ENCODE measurements at places on chromosomes 7 and 10.

GRCh38 chr10:75438275-75438674 is 6.9 kb downstream of the LRMDA start:
- DNase-seq, result no peak

- DNase-seq, result peak; percentile 68
Measured at GRCh38 chr7:50393547-50394252, 56.5 kb downstream of the FIGNL1 start.

DNA sequence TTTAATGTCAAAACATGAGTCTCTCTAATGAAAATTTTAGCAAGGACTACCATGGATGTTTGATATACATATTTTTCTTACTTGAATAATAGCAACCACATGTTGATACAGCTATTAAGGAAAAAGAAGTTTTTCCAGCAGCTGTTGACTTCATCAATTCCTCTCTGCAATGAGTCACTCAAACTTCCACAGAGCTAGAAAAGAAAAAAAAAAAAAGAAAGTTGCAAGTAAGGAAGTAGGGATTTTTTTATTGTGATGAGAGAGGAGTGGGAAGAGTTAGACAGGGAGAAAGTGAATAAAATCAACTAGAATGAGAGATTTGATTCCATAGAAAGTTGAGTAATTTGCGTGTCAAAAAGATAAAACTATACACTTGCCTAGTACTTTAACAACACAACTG is 46.2 kb downstream of the CAV1 start:
- DNase-seq, result no peak

GRCh38 chr7:90617442-90617841 is 21.3 kb downstream of the CDK14 start:
- DNase-seq, result no peak

GRCh38 chr10:132270721-132271457 is 36.9 kb downstream of the STK32C start:
- DNase-seq, result no peak

DNA sequence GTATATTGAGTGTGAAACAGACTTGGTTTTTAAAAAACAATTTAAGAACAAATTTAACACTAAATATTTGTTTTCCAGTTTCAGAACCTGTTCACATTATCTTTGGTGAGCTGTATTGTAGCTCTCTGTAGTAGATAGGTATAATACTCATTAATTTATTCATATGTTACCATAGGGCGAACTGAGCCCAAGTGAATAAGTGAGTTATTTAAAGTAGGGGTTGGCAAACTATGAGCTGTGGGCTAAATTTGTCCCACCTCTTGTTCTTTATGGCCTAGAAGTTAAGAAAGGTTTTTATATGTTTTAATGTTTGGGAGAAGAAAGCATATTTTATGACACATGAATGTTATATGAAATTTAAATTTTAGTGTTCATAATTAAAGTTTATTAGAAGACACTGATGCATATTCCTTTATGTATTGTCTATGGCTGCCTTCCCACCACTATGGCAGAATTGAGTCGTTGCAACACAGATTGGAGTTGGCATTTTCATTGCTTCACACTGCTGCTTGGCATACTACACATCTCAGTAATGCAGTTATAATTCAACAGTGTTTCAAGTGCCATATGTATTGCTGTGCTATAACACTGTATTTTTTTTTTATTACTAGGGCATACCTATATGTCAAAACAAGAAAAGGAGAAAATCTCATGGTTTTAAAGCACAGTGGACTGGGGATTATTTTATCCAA is 146.5 kb downstream of the ADK start:
- no peak for DNase-seq

DNA sequence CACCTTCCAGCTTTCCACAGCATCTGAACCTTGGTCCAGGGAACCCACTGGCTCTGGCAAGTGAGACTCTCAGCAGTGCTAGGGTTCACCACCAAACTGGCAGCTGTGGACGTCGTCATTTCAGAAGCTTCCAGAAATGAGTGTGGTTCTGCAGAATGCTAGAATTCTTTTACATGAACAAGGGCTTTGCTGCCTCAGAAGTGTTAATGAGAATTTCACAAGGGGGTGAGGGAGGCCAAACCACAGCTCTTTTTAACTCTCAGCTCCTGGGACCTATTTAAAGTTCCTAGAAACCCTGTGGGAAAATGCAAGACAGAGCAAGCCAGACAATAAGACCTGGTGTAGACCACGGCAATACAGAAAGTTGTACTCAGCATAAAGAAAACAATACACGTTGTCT is 129.3 kb upstream of the BET1 start:
- DNase-seq, result no peak

GRCh38 chr10:21860718-21861117 is 142.8 kb downstream of the DNAJC1 start:
- DNase-seq, result no peak

GRCh38 chr10:2438248-2438939 is 629.0 kb upstream of the PFKP start:
- no peak for DNase-seq

DNA sequence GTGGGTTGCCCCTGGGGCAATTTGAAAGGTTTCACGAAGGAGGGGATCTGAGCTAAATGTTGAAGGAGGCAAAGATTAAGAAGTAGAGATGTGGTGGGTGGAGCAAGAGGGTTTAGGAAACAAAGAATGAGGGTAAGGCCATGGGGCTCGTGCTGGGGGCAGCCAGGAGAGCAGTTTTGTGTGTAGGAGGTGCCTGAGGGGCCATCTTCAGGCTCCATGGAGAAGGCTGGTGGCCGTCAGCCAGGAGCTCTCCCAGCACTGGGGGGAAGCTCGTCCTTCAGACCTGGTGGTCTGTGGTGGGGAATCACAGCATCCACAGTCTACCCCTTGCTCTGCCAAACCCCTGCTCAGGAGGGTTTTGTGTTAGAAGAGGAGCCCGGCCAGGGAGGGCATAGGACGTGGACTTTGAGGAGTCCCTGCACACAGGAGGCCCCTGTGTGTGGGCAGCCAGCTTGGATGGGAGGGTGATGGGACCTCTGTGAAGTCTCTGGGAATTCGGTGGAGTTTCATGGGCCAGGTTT is 11.8 kb upstream of the CXCL12 start:
- no peak for DNase-seq

DNA sequence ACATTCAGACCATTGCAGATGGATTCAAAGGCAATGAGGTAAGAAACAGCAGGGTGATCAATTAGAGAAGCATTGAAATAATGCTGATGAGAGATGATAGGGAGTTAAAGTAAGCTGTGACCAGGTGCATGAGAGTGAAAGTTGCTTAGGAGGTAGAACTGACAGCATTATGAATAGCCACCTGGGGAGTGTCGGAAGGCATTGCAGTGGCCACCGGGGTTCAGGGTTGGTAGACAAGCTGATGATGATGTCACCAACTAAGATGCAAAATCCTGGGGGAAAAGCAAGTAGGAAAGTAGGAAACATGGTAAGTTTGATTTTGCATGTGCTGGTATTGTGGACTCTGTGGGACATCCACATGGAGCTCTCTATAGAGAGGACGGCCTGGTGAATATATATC is 211.9 kb upstream of the ETV1 start:
- no peak for DNase-seq

DNA sequence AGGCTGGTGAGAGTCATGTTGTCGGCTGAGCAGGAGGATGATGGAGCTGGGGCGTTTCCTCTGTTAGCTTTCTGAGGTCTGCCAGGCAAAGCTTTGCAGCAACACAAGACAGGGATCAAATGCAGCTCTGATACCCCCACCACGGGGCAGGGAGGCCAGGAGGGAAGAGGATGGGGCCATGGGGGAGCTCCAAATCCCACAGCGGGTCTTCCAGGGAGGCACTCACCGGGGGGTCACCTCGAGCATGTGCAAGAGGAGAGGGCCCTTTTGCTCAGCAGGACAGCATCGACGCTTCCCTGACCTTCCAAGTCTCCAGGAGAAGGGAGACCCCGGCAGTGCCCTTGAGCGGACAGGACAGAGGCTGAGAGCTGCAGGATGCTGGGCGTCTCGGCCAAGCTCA is 127.5 kb downstream of the WDR37 start:
- DNase-seq, result no peak

DNA sequence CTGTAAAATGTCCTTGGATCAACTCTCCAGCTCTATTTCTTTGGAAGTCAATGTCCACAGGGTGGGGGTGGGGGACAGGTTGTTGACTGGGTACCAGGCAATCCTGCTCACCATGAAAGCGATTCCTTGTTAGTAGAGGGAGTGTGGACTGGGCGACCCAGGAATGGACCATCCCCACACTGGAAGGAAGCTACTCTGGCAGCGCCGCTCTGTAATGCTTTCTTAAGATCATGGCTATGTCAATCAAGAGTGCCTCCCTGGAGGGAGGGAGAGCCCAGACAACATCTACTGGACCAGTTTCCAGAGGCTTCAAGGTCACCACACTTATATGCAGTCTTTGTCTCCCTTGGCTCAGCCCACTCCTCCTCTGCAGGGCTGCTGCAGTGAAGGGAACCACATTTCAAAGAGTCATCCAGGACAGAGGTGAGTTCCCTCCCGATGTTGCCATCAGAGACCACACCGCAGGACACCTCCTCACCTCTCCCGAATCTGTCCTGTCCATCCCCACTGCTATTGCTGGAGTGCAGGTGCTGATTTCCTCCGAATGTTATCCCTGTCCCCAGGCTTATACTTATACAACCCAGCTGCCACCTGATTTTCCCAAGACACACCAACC is 6.9 kb downstream of the GIMAP5 start:
- DNase-seq, result no peak

DNA sequence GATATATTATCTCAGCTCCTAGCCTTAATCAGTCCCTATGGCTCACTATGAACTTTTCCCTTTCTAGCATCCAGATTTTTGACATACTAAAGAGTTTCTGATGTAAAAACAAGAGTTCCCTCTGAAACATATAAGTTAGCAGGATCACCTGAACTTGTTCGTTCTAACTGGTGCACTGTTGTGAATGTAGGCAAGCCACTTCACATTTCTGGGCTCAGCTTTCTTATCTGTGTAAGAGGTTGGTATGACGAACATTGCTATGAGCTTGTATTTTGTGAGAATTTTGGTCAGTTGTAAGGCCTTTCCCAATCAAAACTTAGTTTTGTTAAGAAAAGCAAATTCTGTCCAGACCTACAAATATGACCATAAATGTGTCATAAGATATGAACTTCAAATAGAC is 46.1 kb downstream of the MAGI2 start:
- DNase-seq, result no peak

GRCh38 chr7:16211402-16211925 is 209.9 kb downstream of the CRPPA start:
- no peak for DNase-seq

DNA sequence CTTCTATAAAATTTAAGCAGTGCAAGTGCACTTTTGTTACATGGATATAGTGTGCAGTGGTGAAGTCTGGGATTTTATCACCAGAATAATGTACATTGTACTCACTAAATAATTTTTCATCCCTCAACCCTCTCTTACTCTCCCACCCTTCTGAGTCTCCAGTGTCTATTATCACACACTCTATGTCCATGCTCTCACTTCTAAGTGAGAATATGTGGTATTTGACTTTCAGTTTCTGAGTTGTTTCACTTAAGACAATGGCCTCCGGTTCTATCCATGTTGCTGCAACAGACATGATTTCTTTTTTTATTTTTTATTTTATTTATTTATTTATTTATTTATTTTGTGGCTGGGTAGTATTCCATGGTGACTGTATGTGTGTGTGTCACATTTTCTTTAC is 855.9 kb upstream of the PHF14 start:
- DNase-seq, result no peak

DNA sequence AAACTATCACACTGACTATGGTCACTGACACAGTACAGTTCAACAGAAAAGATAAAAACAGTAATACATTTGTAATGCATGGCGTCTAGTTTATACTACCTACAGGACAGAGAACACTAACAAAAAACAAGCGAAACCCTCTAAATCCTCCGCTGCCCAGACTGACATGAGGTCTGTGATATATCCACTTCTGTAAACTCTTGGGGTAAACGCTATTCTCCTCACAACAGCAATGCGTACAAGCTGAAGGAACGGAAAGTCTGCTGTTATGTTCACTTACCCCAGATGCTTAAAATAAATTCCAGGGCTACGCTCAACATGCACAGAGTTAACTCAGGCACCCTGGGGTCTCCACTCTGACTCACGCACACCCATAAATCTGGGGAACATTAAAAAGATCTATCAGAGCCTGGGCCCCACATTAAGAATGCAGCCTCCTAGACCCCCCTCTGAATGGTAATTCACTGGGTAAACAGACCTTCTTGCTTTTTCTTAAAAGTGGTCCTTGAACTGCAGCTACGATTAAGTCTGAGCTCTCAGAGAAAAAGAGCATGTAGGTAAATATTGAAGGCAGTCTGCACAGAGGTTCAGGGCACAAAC is 105.6 kb downstream of the CTBP2 start:
- no peak for DNase-seq

DNA sequence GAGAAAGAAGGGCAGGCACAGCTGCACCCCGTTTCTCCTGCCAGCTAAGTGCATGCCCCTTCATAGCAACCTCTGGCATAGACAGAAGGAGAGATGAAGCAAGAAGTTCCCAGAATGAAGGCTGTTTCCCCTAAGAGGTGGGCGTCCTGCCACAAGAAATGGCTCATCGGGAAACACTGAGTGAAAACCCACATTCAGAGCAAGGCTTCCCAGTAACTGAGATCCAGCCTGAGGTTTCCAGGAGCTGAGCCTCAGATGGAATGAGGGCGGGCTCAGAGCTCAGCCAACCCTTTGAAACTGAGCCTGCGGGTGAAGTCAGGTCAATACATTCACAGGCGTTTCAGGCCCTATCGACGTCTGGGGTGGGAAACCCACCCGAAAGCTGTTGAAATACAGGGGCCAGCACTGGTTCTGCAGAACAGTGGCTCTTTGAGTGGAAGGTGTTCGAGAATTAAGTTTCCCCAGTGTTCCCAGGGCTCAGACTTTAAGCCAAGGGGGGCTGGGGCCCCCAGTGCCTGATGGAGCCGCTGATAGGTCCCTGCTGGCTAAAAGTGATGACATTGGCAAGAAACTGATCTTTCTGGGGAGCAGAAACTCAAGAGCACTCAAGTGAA is 510.2 kb downstream of the RPS24 start:
- DNase-seq, result no peak

GRCh38 chr7:76515999-76516443 is 5.7 kb downstream of the UPK3B start:
- DNase-seq, result no peak
